NCI-H345 (cell line): ENCODE measurements at places on chromosomes 1 and 21.

GRCh38 chr1:160376525-160377131 is 9.8 kb downstream of the NHLH1 start:
- peak; percentile 67 for DNase-seq

DNA sequence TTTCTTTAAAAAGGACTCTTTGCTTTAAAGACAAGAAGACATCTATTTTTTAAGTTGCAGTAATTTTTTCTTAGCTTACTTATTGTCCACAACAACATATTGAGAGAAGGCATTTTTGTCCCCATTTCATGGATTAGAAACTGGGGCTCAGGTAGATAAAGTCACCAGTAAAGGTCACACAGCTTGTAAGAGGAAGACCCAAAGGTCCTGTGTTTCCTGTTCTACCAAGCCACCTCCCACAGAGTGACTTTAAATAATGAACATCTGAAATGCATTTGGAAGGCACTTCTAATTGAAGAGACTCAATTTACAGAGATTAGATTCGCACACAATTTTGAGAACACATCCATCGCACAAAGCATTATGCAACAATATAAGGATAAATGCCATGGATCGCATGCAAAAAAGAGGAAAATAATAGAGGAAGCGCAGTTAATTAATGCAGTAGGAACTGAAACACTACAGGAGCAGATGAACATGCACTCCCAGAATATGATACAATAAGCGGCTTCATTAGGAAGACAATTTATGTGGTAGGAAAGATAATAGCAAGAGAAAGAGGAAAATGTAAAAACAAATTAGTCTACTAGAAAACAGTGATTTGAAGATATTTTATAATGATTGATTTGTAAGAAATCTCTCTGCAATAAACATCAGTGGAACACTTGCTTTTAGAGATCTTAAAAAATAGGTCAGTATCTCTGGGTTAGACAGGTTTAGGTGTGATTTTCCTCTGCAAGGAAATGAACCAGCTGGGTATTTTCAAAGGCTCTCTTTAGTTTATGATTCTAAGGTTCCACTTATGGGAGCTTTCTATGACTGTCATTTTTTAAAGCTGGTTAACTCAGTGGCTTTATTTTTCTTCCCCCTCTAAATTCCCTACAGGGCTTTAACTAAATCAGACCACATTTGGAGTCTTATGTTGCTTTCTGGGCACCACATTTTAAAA is 27.1 kb upstream of the CD2 start:
- DNase-seq: no peak

DNA sequence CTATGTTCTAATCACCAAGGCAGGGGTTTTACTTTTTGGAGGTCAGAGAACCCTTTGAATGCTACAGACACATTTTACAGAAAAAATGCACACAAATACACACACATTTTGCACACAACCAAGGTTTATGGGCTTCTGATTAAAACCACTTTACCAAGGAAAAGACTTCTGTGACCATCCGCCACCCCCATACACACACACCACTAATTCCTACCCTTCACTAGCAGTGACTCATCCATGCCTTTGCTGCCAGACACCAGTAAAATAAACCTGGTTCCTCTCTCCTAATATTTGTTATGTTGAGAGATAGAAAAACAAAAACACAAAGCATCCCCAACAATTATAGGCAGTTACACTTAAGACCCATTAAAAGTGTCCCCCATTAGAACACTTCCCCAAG is 12.9 kb downstream of the PIGM start:
- DNase-seq: no peak

DNA sequence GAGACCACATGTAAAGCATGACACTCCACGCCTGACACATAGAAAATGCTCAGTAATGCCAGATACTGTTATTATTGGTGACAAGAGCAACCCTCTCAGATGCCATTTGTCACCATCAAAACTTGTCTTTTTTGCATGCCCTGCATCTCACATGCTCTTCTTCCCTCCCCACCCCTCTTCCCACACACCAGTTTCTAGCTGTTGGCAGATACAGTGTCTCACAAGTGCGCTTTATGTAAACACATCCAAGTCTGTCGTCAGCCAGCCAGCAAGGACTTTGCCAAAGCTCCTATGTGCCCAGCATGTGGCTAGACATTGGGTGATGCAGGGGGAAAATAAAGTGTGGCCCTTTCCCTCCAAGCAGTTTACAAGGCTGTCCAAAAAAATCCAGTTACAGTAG is 44.9 kb upstream of the EPHA8 start:
- DNase-seq: peak; percentile 61

- no peak for DNase-seq
These were observed 41.2 kb downstream of the AHDC1 start for GRCh38 chr1:27562534-27563340.
